Caki2 (cell line): ENCODE measurements at places on chromosomes 11 and 22.

DNA sequence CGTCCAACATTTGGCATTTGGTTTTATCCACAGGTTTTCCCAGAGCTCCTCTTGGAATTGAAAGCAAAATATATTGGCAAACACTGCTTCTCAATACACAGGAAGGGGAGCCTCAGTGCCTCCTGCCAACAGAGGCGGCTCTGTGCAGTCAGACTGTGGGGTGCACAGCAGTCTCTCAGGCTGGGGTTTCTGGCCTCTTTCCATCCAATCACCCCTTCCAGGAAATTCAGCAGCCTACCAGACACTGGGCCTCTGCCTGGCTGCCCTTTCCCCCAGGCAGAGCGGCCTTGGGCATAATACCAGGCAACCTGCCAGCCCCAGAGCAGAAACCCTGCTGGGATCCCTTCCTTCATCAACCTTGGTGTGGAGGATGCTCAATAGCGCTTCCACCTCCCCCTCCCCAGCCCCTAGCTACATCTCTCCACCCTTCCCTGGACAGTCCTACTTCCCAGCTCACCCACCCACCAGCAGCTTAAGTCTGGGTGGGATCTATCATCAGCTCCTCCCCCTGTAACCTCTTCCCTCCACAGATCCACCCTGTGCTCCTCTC, 17.8 kb upstream of the RAPSN start:
- DNase-seq = no peak

DNA sequence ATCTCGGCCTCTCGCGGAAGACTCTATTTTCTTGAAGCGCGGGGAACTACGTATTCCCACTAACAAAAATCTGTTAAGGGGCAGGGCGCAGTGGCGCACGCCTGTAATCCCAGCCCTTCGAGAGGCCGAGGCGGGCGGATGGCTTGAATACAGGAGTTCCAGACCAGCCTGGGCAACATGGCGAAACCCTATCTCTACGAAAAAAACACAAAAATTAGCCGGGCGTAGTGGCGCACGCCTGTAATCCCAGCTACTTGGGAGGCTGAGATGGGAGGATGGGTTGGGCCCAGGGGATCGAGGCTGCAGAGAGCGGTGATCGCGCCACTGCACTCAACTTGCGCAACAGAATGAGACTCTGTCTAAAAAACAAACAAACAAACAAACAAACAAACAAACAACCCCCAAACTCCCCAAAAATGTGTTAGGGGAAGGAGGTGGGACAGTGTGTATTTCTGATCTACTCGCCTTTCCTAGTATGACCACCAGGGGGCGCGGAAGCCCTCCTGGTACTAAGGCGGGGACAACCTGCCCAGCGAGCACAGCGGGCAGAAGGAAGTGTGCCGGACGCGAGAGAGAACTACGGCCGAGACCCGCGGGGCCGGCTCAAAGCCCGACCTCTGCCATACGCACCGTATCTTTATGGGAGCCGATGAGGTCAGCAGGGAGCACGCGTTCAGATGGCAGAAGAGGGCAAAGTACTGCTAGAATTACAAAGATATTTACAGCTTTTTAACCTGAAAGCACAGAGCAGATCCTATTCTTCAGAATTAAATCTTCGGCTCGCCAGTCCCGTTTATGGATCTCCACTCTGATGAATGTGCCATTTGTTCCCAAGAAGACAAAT, 1.3 kb upstream of the STX3 start:
- peak; percentile 65 for DNase-seq

GRCh38 chr22:35915477-35916013, 113.1 kb downstream of the RBFOX2 start:
- DNase-seq = no peak

DNA sequence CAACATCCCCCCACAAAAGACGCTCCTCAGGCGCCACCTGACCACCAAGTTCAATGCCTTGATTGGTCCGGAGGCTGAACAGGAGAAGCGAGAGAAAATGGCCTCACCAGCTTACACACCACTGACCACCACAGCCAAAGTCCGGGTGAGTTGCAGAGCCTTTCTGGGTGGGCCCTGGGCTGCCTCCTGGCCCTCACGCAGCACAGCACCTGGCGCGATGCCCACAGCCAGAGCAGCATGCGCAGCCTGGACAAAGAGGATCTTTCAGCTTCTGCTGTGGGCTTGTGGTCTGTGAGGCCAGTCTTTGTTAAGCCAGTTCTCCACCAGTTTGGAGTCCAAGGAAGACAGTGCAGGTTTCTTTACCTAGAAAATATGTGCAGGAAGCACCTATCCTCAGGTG, 21.6 kb downstream of the CYB5R2 start:
- no peak for DNase-seq

DNA sequence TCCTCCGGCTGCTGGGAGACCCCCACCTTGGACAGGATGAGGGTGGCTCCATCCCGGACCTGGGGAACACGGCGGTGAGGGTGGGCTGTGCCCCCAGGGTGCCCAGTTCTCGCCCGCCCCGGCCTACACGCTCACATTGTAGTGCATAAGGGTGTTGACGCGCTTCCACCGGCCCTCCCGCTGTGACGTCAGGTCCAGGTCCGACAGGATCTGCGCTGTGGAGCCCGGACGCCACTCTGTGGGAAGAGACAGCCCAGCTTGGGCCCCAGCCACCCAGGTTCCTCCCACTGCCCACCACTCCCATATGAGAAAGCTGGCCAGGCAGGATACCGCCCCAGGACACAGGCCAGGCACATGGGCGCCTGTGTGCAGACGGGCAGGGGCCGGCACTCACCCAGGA, 8.3 kb upstream of the MAPK11 start:
- DNase-seq = no peak

DNA sequence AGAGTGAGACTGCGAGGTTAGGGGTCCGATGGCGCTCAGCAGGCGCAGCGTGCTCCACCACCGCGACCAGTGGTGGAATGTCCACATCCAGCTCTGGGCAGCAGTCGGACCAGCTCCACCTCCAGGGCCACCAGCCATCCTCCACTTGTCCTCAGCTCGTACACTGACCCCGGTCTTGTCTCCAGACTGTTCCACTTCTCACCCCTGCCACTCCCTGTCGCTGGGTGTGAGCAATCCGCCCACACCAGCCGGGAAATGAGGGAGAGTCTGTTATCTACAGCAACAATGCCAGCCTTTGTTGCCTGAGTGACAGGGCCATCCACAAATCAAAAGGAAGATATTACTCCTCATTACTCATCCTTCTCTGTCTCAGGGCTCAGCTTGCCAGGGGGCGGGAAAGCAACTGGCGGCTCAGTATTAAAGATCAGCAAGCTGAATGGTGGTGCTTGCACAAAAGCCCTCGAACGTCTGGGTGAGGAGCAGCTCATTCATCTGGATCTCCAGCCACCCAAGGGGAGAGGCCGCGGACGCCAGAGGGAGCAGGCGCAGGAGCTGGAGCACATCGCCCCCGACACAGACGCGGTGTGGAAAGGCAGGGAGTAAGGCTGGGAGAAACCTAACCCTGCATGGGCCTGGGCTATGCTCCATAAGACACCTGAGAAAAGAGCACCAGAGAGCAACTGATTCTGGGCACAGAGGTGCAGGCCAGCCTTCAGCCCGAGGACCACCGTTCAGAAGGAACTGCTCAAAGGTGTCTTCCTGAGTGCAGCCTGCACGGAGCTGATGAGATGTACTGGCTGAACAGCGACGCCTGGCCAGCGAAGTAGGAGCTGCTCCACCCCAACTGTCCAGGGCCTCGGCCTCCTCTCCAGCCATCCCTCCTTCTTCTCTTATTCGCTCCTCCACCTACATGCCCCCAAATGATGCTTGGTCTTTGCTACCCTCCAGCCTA, 21.9 kb downstream of the IGSF9B start:
- peak; percentile 77 for DNase-seq

DNA sequence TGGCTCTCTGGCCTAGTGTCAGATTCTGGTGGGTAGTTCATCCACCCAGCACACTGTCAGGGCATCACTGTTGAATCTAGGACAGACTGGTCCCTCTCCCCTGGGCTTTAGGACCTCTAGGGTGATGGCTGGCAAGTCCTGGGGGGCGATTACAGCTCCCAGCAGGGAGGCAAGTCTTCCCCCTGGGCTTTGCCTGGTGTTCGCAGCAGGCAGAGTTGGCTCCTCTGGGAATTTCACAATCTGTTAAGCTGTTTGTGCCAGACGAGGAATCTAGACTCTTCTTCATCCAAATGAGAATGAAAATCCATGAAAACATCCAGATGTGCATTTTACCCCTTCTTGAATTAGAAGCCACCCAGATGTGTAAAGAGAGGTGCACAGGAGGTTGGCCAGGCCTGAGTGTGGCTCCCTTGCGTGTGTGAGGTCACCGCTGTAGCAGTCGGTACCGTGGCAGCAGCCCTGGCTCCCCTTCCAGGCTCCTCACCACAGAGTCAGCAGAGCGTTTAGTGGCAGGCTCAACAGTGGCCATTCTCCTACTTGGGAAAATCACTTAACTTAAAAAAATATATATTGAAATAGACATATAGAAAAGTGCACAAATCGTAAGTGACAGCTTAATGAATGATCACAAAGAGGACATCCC, 99.9 kb upstream of the TBCEL start:
- DNase-seq = no peak

DNA sequence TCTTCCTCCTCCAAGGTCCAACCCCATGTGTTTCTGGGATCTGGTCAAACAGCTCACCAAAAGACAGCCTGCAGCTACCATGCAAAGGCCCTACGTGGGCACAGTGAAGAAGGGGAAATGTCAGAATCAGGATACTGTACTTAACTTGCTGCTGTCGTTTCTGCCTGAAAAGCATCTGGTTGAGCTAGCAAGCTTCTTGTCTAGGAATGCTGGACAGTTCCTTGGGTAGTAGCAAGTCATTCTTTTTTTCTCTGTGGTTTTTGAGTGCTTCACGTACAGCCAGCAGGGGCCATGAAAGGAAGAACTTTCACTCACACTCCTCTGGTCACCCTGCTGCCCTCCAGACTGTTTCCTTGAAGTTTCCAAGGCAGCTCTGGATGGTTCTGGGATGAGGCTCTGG, 24.7 kb downstream of the RCOR2 start:
- DNase-seq = no peak

GRCh38 chr11:120098503-120099020, 39.4 kb downstream of the TRIM29 start:
- DNase-seq = no peak

DNA sequence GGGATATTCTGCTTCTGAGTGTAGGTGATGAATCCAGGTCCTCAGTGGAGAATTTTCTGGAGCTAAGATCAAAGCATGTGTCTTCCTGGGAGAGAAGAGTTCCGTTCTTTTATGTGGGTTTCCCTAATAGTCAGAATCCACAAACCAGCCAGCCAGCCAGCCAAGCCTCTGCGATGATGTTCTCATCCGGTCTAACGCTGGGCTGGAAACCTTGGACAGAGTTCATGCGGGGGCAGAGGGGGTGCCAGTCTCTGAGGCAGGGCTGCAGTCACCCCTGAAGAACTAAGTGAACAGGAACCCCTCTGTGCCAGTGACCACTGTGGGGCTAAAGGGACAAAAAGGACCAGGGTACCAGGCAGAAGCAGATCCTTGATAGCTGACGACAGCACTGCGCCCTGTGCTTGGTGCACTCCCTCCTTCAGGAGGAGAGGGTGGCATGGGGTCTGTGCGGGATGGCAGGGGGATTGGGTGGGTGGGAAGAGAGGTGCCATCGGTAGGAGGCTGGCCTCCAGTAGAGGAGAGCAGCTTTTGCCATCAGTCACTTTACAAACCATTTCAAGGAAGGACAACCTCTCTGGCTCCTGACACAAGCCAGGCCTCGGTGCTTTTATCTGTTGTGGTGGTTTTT, 27.1 kb downstream of the ADAMTS15 start:
- no peak for DNase-seq

GRCh38 chr11:41307296-41308080, 152.0 kb downstream of the LRRC4C start:
- no peak for DNase-seq

GRCh38 chr11:112525844-112526590, 265.4 kb upstream of the PLET1 start:
- no peak for DNase-seq

DNA sequence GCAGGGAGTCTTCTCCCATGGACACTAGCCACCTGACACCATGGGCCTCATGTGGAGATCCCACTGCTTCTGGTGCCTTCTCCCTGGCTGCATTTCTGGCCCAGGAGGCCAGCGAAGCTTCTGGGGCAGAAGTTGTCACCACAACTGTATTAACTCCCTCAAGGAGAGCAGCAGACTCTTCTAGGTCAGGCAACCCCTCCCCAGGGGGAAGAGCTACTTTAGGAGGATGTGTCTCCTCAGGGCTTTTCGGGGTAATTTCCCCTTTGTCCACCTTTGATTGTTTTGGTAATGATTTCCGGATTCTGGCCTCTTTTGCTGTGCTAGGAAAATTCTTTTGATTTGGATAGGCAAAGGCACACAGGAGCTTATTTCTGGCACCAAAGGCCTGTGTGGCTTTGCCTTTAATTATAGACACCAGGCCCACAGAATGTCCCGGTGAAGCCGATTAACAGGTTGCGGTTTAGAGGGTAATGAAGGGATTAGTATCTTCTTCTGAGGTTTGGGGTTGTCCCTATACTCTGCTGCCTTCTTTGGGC, 8.9 kb upstream of the UCP2 start:
- DNase-seq = no peak

- peak; percentile 37 for DNase-seq
Measured at GRCh38 chr11:73625696-73626318, 20.6 kb upstream of the PLEKHB1 start.

GRCh38 chr22:46073683-46074504, 76.4 kb upstream of the PPARA start:
- peak; percentile 70 for DNase-seq

DNA sequence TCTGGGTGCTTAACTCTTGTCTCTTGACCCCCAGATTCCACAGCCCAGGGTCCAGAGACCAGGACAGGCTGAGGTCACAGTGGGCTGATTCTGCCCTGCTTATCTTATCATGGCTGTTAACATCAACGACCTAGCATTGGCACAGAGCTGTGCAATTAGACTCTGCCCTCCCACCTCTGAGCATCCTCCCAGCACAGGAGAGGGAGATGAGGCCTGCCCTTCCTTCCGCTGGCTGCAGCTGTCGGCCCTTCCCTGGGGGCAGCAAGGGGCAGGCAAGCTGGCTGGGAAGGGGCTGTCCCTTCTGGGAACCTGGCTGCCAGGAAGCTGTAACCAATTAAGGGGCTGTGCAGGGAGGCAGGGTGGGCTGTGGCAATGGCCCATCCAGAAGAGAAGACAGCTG, 22.5 kb downstream of the LRRC10B start:
- DNase-seq = no peak

DNA sequence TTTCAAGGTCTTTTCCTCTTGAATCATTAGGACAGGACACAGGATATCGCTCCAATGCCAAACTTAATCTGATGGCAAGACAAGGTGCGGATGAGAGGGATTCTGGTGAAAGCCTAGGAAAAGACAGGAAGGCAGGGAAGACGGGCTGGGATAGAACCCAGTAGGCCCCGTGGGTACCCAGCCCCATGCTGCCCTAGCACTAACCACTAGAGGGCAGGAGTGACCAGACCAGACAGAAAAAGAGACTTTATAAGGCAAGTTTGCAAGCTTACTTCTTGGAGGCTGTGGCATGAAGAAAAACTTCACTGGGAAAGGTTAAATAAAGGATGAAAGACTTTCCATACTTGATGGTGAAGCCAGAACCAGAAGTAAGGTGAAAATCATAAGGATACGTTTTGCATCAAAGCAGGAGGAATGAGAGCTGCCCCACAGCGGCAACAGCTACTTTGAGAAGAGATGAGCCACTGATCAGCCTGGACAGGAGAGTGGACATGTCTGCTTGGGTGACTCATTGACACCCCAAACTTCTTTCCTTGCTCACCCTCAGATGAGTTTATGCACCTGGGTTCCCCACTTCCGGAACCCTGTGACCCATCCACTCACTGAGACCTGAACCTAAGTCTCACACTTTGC, 39.8 kb downstream of the SYN3 start:
- DNase-seq = peak; percentile 14

GRCh38 chr11:101034076-101034475, 95.5 kb downstream of the PGR start:
- DNase-seq = no peak

GRCh38 chr11:112793416-112793815, 167.8 kb upstream of the NCAM1 start:
- DNase-seq = no peak
